ENCODE measurements at places on chromosomes 7 and 10.

GRCh38 chr7:99579281-99579955 lies 18.6 kb upstream of the TMEM225B start:
- DNase-seq: no peak

DNA sequence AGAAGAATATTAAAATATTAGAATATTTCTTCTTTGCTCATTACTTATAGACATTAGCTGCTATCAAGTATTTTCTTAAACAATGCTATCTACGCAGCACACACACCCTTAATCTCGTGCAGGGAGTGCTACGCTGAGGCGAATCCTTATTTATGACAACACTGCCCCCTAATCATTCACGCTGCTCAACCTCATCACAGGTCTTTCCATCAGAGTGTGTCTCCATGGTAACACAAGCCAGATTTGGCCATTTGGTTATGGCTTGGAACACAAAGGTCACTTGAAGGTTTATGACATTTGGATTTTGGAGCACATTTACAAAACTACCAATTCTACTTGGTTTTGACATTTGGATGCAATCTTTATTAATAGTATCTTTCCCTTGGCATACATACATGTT lies 45.4 kb upstream of the MYO3A start:
- DNase-seq: no peak

DNA sequence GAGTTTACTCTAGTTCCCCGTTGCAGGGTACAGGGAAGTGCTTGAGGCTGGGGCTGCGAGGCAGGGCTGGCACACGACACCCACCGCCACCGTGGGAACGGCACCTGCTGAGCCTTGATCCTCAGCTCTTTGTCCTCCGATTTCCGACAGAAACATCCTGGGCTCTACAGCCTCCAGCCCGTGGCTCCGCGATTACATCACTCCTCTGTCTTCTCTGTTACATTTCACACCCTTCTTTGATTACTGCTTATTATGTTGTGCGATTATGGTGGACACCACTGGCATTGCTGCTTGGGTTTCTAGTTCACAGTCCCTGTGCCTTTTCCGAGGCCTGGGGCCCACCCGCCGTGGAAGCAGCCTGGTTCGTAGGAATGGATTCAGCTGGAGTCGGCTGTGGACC lies 26.9 kb downstream of the FKBP6 start:
- DNase-seq: no peak

- DNase-seq: no peak
These were observed 15.4 kb downstream of the AQP1 start for GRCh38 chr7:30927040-30927439.

DNA sequence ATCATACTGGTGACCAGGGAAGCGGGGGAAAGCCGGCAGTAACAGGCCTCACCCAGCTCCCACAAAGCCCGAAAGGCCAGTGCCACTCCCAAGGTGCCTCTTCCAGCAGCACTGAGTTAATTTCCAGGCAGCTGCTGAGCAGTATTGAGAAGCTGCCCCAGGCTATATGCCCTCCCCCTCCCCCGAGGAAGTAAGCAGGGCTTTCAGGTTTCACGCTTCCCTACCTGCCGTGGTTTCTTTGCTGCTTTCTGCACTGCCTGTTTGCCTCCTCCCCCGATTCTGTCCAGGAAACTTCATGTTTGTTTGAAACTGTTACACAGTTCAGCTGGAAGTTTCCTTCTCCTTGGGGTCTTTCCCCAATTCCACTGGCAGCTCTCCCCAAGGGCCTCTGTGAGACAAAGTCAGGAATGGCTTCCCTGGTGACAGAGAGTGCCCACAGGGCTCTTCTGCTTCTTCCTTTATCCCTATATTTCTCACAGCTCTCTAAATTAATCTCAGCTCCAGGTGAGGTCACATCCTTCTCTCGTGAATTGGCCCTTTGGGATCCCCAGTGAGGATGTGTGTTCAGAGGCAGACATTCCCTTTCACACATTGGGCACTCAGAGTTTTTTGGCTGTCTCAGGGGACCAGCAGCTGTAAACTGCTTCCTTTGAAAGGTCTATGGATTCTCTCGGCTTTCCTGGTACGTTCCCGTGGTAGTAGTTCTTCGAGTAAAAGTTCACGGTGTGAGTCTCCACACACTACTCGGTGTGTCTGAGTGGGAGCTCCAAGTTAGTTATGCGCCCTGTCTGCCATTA lies 19.4 kb downstream of the C1GALT1 start:
- DNase-seq: peak; percentile 59

DNA sequence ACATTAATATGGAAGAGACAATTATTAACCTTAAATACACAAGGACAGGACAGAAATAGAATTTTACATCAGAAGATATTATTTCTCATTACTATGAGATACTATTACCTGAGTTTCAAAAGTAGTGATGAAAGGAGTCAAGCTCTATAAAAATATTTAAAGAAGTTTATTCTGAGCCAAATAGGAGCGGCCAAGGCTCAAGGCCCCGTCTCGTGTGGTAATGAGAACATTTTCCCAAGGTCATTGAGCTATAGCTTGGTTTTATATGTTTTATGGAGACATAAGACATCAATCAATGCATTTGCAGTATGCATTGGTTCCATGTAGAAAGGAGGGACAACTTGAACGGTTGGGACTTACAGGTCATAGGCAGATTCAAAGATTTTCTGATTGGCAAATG lies 29.4 kb upstream of the ZMYND11 start:
- DNase-seq: no peak

DNA sequence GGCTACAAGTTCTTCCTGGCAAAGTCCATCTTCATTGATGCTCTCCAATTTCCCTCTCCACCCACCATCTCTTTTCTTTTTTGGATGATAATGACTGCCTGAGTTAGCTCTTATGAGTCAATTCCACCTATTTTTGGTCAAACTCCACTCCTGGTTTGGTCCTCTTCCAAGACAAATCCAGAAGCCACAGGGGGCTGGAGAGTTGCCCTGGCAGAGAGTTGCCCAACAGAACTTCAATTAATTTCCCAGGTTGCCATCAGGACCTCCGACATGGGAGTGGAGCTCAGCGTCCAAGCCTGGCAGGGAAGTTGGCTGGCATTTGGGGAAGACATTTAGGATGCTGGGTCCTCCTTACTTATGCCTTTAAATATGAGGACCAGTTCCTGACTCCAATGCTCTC lies 29.2 kb upstream of the KCNMA1 start:
- no peak for DNase-seq

DNA sequence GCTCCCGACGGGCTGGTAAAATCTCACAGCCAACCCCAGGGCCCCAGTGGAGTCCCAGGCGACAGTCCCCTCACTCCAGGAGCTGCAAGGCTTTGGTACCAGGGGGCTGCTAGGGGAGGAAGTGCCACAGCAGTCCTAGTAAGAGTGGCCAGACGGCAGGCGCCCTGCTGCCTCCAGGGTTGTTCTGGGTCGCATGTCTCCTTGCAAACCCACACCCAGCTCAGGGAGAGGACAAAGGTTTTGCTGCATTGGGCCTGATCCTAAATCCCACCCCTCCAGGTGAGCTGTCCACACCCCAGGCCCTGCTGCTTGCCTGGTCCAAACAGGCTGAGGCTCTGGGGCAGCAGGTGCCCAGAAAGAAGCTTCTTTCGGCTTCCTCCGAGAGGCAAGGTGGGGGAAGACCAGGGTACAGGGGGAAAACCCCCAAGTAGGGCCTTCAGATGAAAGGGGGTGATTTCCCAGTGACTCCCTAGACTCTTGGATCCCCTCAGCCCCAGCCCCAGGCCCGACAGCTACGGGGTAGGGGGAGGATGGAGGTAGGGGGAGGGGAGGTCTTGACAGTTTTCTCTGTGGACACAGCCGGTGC lies 4.2 kb upstream of the KCP start:
- DNase-seq: peak; percentile 53

GRCh38 chr10:121567569-121567968 lies 30.7 kb downstream of the FGFR2 start:
- no peak for DNase-seq

DNA sequence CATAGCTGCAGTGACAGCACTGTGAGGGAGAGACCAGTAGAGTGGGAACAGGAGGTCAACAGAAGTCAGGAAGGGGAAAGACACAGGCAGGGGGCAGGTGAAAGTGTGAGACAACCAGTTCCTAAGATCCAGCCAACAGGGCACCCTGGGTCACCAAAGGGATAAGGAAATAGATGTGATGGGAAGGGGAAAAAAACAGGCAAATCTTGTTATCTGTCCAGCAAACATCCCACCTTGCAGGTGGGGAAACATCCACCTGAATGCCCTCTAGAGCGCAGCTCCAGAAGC lies 42.5 kb downstream of the DPCD start:
- DNase-seq: no peak

DNA sequence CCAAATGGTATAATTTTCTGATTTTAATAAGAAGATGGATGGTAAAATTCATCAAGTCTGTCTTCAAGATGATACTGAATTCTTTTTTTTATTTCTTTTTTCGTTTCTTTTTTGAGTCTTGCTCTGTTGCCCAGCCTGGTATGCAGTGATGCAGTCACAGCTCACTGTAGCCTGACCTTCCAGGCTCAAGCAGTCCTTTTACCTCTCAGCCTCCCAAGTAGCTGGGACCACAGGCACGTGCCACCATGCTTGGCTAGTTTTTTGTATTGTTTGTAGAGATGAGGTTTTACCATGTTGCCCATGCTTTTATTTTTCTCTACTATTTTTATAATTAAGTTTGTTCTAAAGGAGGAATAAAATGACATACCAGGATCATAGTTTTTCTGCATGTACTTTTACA lies 52.1 kb upstream of the HELLS start:
- DNase-seq: no peak

DNA sequence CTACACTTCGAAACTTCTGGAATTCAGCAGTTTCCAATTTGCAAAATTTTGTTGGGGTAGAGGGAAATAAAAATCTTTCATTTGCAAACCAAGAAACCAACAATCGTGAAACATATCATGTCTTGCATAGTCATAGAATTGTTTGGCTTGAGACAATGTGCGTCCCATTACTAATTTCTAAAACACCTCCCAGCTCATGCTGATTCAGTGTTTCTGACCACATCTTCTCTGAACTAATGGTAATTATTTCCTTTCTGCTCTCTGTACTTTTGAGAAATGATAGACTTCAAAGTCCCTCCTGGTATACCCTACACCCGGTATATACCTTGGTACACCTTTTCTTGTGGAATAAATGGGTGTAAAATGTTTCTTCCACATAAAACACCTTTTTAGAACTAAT lies 41.8 kb upstream of the TSPAN13 start:
- DNase-seq: no peak

DNA sequence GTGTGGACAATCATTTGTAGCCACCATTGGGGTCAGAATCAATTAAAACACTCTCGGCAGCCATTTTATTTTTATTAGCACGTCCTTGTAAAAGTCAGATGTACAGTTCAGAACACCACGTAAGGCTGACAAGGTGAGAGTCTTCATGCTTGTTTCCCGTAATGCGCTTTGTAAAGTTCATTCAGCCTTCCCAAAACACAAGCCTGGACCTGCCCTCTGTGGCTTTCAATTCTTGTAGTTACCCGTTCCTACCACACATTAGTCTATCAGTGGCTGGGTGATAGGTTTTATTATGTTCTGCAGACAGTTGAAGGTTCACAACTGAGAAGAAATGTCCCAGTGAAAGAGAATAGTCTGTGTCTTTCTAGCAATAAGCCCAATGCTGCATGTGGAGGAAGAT lies 35.4 kb downstream of the GAD2 start:
- no peak for DNase-seq

DNA sequence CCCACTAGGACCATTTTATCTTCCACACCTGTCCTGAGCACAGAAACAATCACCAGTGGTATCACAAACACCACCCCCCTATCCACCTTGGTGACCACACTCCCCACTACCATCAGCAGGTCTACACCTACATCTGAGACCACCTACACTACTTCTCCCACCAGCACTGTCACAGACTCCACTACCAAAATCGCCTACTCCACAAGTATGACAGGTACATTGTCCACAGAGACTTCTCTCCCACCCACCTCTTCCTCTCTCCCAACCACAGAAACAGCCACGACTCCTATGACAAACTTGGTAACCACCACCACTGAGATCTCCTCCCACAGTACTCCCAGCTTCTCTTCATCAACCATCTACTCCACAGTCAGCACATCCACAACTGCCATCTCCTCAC lies 3.3 kb downstream of the MUC3A start:
- DNase-seq: no peak

GRCh38 chr7:114889646-114890285 lies 32.1 kb upstream of the MDFIC start:
- no peak for DNase-seq

GRCh38 chr10:5284311-5285057 lies 80.3 kb upstream of the UCN3 start:
- DNase-seq: no peak

DNA sequence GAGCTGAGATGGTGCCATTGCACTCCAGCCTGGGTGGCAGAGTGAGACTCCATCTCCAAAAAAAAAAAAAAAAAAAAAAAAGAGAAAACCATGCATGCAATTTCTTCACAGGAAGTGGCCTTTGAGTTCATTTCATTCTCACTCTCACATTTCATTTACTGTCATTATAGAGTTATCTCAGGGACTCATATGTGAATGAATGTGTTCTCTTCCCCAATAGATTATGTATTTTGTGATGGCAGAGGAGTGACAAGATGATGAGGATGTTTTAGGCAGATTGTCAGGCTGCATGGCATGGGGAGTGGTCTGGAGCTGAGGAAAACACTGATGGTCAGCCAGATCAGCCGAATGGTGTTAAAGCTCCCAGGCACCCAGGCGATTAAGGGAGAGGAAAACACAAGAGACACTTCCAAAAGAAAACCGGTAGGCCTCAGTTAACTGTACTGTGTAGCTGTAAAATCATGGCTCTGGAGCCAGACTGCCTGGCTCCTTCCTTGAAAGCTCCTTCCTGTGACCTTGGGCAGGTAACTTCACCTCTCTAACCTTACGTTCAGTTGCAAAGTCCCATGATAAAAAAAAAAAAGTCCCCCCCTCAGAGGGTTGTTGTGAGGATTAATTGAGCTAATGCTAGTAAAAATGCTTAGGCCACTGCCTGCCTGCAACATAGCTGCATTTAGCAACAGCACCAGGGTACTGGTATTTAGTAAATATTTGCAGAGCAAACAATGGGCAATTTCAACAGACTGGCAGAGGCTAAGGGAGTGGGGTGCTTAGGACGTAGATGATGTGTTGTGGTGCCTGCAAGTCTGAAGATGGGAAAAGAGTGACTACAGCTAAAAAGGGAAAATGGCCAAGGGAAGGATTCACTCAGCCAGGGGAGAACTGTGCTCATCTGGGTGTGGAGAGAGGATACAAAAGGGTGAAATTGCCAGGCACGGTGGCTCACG lies 6.9 kb downstream of the FRAT2 start:
- DNase-seq: no peak

GRCh38 chr7:28329661-28330363 lies 82.5 kb upstream of the CREB5 start:
- DNase-seq: no peak

- DNase-seq: no peak
These were observed 142.3 kb upstream of the HPS1 start for GRCh38 chr10:98589007-98589406.

DNA sequence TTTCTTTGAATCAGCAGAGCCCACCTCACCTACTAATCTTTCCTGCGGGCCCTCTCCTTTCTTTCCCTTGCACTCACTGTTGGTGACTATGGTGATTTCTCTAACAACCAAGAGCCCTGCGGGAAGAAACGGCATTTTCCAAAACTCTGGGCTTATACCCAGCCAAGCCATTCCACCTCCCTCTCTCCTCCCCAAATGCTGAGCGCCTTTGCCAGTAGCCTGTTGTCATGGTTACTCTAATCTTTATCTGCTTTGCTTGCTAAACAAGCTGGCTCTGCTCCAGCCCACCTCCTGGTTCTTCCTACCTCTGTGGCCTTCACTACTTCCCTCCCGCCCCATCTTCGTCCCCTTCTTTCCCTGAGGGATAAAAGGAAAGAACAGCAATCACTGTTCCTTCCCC lies 86.7 kb downstream of the DGKI start:
- no peak for DNase-seq

Data from CD4-positive, alpha-beta memory T cell (primary cell).